Anterior cingulate cortex (tissue), 58 donors: ENCODE measurements at places on chromosomes 13 and 19.

- DNase-seq = no peak
Observed at GRCh38 chr19:49592486-49593232, 1.7 kb downstream of the PRR12 start.

GRCh38 chr13:27005556-27005955, 166.1 kb downstream of the USP12 start:
- peak; percentile 54 for DNase-seq

- DNase-seq = no peak
Observed at GRCh38 chr13:73991884-73992283, 142.3 kb downstream of the KLF12 start.

GRCh38 chr13:35994131-35994966, 136.8 kb downstream of the DCLK1 start:
- peak; percentile 13 for DNase-seq

DNA sequence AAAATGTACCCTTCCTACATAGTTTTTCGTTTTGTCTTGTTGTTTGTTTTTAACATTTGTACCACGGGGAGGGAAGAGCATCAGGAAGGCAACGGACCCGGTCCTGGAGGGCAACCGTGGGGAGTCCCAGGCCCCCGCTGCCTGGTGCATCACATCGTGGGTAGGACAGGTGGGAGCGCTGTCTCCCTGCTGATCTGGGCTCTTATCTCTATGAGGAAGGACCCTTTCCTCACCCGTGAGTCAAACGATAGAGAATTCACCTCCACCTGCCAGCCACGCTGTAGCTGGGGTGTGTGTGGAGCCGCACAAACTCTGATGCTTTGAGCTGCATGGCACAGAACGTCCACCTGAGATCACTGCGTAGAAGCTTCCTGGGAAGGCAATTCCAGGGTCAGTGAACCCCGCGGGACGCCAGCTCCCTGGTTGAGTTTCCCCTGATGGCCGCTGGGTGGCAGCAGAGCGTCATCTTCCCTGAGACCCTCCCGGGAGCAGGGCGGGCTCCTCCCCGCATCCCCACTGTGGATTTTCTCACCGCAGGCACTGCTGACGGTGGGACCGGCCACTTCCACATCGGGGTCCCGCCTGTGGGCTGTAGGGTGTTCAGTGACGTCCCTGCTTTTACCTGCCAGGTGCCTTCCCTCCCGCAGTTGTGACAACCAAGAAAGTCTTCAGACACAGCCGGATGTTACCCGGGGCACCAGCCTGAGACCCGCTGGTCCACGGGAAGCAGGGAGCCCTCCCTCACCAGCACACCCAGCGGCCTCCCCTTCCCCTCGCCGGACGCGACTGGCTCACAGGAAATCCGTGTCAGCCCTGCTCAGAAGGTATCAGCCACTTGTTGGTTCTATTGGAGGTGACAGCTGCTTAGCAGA, 54.7 kb downstream of the ZNF787 start:
- no peak for DNase-seq

GRCh38 chr19:8340341-8341096, 2.5 kb downstream of the KANK3 start:
- DNase-seq = no peak

DNA sequence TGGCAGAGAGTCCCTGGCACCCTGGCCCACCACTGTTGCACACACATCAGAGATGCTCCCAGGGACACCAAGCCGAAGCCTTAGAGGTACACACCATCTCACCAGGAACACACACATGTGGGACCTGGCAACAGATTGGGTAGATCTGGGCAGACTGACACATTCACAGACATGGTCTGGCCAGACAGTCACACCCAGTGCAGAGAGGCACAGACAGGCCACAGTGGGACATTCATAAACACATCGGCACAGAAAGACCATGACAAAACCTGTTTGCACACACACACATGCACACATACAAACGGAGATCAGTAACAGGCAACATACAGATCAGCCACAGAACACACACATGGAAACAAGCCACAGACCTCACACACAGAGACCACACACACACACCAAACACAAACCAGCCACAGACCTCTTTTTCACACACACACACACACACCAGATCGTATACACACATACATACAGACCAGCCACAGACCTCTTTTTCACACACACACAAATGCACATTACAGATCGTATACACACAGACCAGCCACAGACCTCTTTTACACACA, 6.3 kb upstream of the JUNB start:
- no peak for DNase-seq

- DNase-seq = no peak
Observed at GRCh38 chr19:40724855-40725254, 7.9 kb downstream of the ITPKC start.

- DNase-seq = no peak
Observed at GRCh38 chr19:33150852-33151518, 19.1 kb downstream of the WDR88 start.

GRCh38 chr19:11434703-11435056, 241 bp downstream of the ODAD3 start:
- DNase-seq = no peak

DNA sequence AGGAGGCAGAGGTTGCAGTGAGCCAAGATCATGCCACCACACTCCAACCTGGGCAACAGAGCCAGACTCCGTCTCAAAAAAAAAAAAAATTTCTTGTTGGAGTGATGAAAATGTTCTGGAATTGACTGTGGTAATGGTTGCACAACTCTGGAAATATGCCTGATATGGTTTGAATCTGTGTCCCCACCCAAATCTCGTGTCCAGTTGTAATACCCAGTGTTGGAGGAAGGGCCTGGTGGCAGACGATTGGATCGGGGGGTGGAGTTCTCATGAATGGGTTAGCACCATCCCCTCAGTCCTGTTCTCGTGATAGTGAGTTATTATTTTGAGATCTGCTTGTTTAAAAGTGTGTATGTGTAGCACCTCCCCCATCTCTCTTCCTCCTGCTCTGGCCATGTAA, 41.1 kb upstream of the MAP3K10 start:
- no peak for DNase-seq

DNA sequence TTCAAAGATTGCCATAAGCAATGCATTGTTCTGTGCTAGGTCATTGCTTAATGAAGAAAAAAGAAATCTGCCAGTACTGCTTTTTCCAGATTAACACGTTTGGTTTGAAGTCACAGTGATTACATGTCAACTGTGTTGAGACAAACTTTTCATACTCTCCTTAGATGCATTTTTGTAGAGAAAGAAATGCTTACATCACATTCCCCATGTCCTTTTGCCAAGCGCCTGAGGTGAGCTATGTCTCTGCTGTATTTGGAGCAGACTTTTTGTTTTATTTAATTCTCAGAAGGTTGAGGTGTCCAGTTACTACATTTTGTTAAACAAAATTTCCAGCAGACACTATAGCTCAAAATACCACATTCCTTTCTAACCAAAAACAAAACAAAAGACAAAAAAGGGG, 16.2 kb downstream of the LACC1 start:
- DNase-seq = no peak

- DNase-seq = no peak
Observed at GRCh38 chr19:40367577-40368434, 19.3 kb downstream of the PLD3 start.

DNA sequence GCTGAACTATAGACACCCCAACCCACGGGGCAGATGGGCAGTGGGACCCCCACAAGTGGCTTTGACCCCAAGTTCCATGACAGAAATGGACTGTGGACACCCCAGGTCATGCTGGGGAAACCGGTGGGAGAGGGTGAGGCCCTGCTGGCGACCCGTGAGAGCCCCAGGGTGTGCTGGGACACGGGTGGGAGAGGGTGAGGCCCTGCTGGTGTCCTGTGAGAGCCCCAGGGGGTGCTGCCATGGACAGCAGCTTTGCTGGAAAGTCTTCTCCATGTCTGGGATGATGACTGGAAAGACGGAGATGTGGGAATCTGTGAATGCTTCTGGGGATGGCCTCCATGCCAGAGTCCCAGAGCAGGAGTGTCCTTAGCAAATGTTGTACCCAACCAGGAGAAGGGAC, 148.4 kb downstream of the URI1 start:
- no peak for DNase-seq

DNA sequence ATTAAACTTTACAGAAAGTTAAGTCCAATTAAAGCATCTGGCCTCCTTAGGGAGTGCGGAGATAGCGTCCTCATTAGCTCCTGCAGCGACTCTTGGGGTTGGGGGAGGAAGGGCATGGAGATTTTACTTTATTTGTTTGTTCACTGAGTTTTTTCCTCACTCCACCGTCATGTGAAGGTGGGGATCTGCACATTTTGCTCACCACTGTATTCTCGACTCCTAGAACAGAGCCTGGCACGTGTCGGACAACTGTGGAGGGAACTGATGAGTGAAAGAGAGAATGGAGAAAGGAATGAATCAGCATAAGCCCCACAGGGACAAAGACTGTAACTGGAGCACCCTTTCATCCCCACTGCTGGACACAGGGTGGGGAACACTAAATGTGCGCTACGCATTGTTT, 205.1 kb upstream of the TSHZ3 start:
- no peak for DNase-seq

GRCh38 chr13:79432992-79433391, 26.9 kb upstream of the RBM26 start:
- DNase-seq = no peak

DNA sequence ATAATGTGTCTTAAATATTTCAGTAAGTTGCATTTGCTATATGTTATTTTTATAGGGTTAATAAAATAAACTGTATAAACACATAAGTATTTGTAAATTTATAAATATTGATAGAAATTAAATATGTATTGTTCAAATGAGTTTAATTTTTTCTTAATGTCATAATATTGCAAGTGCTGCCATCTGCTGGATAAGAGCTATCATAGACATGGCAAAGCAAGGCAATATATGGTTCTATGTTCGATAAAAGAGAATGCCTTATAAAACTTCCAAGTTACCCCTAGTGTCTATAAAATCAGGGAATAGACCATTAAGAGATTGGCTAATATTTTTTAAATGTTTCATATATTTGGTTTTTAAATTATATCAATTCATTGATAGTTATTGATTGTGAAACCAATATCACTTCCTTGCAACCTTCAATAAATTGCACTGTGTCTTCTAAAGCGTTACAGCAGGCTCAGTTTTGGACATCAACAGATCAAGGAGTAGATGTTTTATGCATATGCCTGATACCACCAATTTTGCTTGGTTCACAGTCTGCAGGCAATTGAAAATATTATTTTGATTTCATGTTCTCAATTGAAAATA, 29.0 kb upstream of the SLITRK6 start:
- DNase-seq = no peak

DNA sequence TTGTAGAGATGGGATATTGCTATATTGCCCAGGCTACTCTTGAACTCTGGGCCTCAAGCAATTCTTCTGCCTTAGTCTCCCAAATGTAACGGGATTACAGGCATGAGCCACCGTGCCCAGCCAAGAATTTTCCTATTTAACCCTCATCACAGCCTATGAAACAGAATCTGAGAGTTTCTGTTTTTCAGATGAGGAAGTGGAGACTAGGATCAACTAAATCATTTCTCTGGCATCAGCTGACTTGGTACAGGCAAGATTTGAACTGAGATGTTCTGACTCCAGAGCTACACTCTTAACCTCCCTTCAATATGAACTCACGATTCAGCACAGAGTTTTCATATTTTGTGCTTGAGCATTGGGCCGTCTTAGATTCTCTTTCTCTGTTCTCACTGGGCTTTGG, 8.1 kb downstream of the ZNF460 start:
- no peak for DNase-seq

GRCh38 chr19:34393031-34393430, 11.2 kb upstream of the PDCD2L start:
- no peak for DNase-seq

DNA sequence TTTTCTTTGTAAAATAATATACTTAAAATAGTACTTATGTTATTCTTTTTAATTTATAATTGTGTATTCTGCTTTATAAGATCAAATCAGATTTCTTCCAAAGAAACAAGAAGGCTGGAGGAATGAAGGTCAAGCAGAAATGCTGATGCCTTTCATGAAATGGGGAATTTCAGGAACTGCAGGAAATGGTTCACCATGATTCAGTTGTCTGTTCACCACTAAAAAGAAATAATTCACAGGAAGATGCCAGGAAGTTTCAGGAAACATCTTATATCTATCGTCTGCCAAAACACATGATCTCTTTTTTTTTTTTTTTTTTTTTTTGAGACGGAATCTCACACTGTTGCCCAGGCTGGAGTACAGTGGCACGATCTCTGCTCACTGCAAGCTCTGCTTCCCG, 15.7 kb upstream of the SCEL start:
- no peak for DNase-seq

DNA sequence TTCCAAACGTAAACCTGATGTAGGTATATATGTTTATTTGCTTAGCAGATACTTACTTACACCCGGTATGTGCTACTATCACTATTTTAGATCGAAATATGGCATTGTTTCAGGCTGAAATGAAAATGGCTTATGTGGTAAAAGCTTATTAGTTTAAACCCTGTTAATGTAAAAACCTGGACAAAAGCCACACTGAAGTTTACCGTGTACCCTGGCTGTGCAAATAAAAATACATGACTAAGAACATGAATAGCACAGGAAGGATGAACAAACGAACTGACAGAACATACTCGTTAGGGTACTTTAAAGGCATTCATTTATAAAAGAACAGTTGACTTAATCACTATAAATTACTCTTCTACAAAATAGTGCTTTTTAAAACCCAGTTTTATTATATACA, 6.6 kb downstream of the CLDN10 start:
- DNase-seq = no peak

DNA sequence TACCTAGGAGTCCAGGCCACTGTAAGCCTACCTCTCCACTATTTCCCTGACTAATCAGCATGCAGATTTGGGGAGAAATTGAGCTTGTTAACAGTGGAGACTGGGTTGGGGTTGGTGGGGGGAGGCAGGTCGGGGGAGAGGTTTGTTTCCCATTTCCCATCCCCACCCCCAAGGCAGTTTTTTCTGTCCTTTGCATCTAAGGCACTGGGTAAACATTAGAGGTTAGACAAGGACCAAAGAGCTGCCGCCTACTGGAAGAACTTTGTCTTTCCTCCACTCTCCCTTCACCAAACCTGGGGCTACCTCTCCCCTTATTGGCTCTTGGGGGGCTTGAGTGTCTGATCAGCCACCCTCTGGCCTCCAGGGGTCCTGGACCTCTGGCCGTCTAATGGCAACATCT, 953 bp downstream of the KCNN4 start:
- no peak for DNase-seq

GRCh38 chr19:38674388-38675171, 27.1 kb downstream of the ACTN4 start:
- DNase-seq = no peak

DNA sequence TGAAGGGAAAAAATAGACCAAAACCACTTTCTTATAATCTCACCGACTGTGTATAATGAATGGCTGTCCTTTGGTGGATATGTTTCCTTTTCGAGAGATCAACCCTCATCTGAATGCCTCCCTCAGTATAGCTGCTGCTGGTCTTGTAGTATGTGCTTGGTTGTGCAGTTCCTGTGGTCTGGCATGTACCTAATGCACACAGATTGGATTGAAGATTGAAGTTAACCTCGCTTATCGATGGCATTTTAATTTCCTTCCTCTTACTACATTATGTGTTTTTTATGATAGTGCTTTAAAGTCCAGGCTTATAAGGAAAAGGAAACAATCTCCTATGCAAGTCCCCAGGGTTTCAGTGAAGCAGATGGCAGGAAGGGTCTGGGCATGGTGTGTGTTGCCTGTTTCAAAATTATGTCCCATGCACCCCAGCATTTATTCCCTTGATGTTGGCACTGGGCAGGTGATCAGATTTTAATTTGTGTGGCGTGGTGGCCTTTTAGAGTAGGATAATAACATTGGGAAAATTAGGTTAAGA, 334.1 kb downstream of the SHISA2 start:
- no peak for DNase-seq

- DNase-seq = no peak
Observed at GRCh38 chr19:9523885-9524474, 14.5 kb downstream of the ZNF426 start.
